ENCODE measurements at places on chromosomes 16 and 17.

- DNase-seq, result no peak
Observed at GRCh38 chr16:73012341-73012740, 35.6 kb downstream of the ZFHX3 start.

DNA sequence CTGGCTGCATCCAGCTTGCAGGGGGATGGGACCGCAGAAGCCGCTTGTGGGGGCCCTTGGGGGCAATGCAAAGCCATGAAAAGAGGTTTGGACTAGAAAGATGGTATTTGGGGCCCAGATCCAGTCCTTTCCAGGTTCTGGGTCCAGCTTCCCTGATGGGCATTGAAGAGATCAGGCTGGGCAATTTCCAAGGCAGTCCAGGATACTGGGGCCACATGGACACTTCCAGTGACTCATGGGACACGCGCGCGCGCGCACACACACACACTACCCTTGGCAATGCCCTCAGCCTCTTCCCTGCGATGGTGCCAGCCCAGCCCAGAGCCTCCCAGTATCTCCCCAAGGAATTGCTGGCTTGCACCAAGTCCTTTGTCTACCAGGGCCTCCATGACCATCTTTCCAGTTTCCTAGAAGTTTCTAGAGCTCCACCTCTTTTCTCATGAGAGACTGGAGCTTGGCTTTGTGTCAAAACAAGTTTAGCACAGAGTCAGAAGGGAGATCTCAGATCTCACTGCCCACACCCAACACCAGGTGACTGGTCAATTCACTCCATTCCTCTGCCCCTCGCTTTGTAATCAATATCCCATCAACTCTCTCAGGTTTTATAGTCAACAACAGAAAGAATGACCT lies 44.3 kb downstream of the WNT3 start:
- DNase-seq, result no peak

GRCh38 chr16:89197033-89197632 lies 3.2 kb downstream of the SLC22A31 start:
- DNase-seq, result no peak

- DNase-seq, result no peak
Observed at GRCh38 chr17:27356091-27356705, 62.3 kb downstream of the WSB1 start.

GRCh38 chr17:40284085-40284713 lies 3.5 kb upstream of the CDC6 start:
- no peak for DNase-seq

- no peak for DNase-seq
Observed at GRCh38 chr16:15598648-15599190, 44.2 kb downstream of the MARF1 start.

GRCh38 chr17:47624727-47625068 lies 25.0 kb upstream of the KPNB1 start:
- no peak for DNase-seq

GRCh38 chr17:2438823-2439222 lies 38.0 kb upstream of the MNT start:
- no peak for DNase-seq

DNA sequence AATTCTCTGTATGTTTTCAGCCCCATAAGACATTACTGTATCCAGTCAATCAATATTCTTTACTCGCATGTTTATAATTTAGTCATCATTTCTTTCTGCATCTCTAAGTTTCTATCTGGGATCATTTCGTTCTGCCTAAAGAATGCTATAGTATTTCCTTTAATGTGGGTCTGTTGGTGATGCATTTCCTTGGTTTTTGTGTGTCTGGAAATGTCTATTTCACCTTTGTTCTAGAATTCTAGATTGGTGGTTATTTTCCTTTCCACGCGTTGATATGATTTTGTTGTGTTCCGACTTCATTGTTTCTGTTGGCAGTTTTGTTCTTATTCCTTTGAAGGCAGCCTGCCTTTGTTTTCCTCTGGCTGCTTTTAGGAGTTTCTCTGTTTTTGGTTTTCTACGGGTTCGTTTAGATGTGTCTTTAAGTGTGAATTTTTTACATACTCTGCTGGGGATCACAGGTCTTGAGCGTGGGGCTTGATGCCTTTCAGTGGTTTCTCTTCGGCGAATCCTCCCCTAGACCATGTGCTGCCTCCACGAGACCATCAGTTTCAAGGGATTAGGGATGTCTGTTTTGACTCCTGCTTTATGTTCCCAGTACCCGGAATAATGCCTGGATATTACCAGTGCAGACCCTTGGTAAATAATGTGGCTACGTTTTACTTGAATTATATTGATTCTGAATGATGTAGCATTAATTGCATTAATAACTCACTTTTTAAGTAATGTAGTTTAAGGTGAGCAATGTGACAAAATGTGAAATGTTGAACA lies 23.5 kb downstream of the POLR3E start:
- DNase-seq, result no peak

DNA sequence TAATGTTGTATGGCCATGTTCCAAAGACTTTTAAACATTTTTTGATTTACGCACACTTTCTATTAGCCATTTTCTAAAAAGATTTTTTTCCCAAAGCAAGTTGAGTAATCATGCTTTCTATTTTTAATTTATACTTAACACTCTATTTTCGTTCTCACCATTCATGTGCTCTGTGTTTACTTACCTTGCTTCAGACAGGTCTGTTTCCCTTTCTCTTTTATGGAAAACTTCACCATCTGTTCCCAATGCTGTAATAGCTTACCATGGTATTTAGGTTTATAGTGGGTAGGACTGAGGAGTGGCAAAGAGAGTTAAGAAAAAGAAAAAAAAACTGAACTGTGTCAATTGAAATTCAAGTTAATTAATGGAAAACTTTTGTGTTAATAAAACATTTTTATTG lies 37.5 kb upstream of the KCNJ16 start:
- DNase-seq, result no peak

- DNase-seq, result no peak
Observed at GRCh38 chr17:28363186-28363585, 1.8 kb downstream of the SEBOX start.

- DNase-seq, result no peak
Observed at GRCh38 chr16:339680-340079, 12.8 kb downstream of the AXIN1 start.

DNA sequence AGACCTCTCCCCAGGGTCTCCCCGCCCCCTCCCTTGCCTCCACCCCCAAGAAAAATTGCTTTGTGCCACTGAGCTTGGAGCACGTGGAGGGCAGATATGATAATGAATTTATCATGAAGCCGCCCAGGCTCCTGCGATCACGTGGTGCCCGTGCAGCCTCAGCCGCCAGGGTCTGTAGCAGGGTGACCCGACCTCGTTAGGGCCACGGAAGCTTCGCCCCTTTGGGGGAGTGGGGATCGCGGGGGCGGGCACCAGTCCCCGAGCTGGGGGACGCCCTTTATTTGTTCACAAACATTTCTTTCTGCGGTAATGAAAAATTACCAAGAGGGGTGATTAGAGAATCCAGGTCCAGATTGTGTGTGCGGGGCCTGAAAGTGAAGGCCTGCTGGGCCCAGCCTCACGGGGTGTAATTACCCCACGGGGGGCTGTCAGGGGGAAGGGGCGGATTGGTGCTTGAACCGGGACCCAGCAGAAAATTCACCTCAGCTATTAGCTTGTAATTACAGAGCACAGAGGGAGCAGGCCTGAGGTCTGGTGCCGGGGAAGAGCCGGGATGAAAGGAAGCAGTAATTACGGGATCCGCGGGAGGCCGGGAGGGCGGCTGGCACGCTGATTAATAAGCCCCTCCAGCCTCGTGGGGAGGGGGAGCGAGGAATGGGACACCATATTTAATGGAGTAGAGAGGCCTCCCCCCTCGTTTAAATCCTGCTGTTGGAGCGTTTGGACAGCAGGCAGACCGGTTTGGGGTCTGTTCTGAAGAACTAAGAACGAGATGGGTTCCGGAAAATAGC lies 13.3 kb downstream of the GSE1 start:
- no peak for DNase-seq

- DNase-seq, result no peak
Observed at GRCh38 chr16:9900576-9900975, 281.7 kb downstream of the GRIN2A start.

- DNase-seq, result no peak
Observed at GRCh38 chr16:27849621-27850020, 213.9 kb downstream of the GSG1L start.

GRCh38 chr16:86335266-86336172 lies 174.8 kb upstream of the FOXF1 start:
- no peak for DNase-seq

DNA sequence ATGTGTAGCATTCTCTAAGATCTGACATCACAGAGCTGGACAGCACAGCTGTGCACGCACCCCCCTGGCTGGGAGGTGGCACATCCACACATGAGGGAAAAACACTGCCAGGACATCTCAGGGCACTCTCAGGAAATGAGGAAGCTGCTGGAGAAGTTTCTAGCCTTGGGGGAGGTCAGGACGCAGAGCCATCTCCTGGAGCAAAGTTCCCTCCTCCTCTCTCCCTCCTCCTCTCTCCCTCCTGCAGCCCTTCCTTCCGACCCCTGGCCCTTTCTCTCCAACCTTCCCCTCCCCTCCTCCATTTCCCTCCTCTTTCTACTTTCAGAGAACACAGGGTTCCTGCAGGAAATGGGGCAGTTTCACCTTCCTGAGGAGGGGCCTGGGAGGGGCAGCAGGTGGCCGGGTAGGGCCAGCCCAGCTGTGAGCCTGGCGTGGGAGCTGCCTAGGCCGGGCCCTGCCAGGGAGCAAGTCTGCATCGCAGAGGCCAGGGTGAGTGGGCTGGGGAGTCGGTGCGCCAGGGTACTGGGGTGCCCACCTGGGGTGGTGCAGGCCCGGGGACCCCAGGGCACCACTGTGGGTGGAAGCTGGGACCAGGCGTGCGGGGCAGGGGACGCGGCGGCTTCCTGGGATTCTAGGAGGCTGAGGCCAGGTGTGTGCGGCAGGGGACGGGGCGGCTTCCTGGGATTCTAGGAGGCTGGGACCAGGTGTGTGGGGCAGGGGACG lies at the start of gene DPEP1:
DPEP1 (plus strand) TSS at position 412 of the 723 bp plus-strand sequence. CDS start 16,769 bp downstream, outside the sequence.
- no peak for DNase-seq

DNA sequence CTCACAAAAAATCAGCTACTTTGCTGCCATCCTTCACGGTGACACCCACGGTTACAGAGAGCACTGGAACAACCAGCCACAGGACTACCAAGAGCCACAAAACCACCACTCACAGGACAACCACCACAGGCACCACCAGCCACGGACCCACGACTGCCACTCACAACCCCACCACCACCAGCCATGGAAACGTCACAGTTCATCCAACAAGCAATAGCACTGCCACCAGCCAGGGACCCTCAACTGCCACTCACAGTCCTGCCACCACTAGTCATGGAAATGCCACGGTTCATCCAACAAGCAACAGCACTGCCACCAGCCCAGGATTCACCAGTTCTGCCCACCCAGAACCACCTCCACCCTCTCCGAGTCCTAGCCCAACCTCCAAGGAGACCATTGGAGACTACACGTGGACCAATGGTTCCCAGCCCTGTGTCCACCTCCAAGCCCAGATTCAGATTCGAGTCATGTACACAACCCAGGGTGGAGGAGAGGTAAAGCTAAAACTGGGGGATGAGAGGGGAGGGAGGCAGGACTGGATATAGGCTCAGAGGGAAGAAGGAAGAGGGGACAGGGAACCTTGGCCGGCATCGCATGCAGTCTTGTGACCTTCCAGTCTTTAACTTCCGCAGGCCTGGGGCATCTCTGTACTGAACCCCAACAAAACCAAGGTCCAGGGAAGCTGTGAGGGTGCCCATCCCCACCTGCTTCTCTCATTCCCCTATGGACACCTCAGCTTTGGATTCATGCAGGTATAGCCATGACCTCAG lies 581 bp downstream of the CD68 start:
- DNase-seq, result no peak

- no peak for DNase-seq
Observed at GRCh38 chr16:2044541-2044940, 3.1 kb downstream of the NTHL1 start.

- DNase-seq, result no peak
Observed at GRCh38 chr17:64765191-64765889, 103.2 kb upstream of the SMURF2 start.

DNA sequence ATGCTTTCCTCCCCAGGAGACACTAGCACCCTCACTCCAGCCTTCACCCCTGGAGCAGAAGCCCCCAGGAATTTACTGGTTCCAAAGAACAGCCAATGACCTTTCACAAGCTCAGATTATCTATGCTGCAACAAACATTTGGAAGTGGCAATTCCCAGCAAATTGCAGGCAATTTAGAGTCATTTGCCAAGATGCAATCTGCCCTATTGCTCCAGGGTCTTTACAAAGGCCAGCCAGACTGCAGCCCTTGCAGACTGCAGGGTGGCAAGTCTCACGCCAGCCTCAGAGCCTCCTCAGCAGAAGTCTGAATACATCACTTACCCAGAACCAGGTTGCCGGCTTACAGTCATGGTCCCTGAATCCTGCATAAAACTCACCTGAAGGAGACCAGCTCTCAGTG lies 21.8 kb downstream of the AXIN1 start:
- no peak for DNase-seq

GRCh38 chr16:51825779-51826178 lies 674.7 kb upstream of the SALL1 start:
- no peak for DNase-seq

- DNase-seq, result no peak
Observed at GRCh38 chr16:30543067-30543466, 8.4 kb upstream of the ZNF747 start.

- no peak for DNase-seq
Observed at GRCh38 chr17:28956112-28956511, 4.8 kb upstream of the PHF12 start.

DNA sequence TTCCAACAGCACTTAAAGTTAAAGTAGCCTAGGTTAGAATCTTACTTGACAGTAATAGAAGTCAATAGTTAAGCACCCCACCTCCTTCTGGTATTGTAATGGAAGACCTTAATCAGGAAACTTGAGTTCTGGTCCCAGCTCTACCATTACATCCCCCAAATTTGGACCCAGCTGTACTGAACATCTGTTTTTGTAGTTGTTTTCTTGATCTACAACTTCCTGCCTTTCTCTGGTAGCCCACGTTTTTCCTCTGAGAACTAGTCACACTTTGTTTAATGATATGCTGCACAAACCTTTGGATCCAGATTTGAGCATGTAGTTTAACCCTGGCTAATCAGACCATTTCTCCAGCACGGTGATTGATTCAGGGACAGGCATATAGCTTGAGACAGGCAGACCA lies 505.0 kb downstream of the HS3ST4 start:
- DNase-seq, result no peak

- no peak for DNase-seq
Observed at GRCh38 chr17:45277992-45278391, 16.1 kb upstream of the SPATA32 start.

- no peak for DNase-seq
Observed at GRCh38 chr17:35666070-35666469, 65.4 kb upstream of the RASL10B start.

GRCh38 chr17:57045868-57046704 lies 39.0 kb upstream of the AKAP1 start:
- DNase-seq, result no peak

GRCh38 chr17:13346081-13346533 lies 255.6 kb downstream of the HS3ST3A1 start:
- DNase-seq, result no peak
